ENCODE measurements at places on chromosomes 4 and X.

DNA sequence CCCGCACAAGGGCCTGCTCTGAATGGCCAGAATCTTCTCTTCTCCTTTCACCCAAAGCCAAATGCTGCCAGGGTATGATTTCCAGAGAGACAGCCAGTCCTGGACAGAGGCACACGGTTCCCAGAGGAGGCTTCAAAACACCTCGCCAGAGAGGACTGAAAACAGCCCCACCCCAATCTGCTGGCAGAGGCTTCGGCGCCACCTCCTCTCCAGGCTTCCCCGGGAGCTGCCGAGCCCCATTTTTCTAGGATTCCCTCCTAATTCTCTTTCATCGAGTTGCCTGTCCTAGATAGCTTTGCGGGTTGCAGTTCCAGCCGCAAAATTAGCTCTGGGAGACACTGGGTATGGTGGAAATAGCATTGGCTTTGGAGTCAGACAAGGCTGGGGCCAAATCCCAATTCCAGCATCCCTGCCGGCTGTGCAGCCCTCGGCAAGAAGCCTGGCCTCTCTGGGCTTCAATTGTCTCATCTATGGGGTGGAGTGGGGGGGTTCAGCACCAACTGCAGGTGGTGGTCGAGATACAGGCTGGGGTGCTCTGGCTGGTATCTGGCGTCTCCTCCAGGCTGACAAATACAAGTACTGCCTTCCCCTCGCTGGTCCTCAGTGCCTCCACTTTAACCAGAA, 22.6 kb downstream of the PPP2R2C start:
- DNase-seq: no peak

DNA sequence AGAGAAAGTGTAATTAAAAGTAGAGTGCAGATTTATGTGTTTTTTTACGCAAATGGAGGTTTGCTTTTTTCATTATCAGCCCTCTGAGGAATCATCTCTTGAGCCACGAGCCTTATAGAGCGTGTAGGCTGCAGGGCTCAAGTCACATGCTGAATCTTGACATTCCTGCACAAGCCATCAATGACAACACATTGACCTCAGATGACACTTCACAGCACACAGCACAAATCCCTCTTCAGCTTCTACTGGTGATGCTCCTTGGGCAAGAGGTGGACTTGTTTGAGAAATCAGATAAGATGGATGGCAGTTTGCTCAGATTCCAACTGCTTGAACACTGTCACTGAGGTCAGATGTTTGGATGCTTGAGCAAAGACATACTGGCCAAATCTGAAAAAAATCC, 250.6 kb downstream of the SNCA start:
- DNase-seq: no peak

DNA sequence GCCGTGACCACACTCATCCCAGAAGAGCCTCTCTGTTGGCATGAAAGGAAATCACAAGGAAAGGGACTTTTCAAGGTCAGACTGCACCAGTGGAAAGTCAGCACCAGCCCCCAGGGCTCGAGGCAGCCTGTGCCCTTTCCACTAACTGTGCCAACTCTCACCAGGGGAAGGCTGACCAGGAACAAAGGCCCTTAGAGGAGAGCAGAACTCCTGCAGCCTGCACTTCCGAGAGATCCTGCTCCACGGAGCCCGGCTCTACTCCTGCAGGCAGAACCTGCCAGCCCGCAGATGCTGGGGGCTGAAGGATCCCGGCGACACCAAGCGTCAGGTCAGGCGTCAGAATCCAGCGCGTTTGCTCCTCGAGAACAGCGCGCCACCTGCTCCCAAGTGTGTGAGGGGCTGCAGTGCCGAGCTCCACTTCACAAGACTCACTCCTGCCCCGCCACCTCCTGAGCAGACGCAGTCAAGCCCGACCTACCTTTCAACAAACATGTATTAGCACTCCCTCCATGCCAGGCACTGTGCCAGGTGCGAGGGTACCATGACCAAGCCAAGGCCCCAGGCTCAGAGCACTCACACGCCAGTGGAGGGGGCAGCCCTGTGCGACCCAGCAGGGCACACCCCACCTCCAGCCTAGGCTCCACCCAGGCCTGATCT, 13.6 kb upstream of the HELT start:
- no peak for DNase-seq

DNA sequence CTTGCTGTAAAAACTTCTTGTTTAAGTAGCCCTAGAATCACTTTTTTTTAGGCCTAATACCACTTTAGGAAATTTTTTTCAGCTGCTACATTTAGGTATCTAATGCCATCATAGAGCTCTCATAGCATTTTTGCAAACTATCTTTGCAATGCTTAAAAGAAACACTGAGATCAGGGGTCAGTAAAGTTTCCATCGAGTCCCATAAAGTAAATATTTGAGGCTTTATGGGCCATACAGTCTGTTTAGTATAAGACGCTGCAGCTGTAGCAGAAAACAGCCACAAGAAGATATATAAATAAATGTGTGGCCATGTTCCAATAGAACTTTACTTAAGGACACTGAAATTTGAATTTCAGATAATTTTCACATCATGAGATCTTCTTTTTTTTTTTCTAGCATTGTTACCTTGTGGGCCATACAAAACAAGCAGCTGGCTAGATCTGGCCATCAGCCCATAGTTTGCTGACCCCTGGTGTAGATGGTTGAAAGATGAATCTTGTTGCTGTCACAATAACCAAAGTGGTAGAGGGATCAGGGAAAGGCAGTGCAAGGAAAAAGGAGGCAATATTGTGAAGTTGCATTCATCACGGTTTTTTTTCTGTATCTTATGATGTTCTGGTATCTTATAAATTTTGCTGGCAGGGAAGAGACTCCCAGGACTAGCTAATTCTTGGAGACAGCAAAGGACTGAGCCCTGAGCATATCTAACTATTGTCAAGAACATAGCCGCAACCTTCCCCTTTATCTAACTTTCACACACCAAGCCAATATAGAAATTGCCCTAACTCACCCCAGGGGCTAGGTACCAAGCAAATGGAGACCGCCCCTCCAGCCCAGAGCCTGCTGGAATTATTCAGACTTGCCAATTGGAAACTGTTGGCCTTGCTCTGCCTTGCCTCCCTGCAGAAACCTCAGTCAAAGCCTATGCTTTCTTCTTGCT, 46.6 kb downstream of the RASGEF1B start:
- DNase-seq: no peak

- DNase-seq: no peak
Measured at GRCh38 chr4:69957209-69957608, 8.3 kb downstream of the CSN2 start.

- DNase-seq: no peak
Measured at GRCh38 chrX:10549280-10549679, 71.1 kb downstream of the MID1 start.

DNA sequence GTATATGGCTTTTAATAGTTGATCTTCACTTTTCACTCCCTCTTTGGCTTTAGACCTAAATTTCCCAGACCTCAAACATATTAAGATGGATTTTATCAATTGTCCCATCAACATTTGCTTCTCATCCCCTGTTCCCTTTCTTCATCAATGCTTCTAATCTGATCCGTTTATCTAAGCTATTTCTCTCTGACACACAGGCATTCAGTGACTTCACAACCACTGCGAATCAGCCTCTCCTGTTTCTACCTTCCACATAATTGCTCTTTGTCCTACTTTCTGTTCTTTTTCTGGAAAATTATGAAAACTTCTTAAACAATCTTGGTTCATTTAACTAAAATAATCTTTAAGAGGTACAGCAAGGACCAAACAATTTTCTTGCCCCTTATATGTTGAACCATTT, 115.2 kb downstream of the GLRA3 start:
- DNase-seq: no peak

DNA sequence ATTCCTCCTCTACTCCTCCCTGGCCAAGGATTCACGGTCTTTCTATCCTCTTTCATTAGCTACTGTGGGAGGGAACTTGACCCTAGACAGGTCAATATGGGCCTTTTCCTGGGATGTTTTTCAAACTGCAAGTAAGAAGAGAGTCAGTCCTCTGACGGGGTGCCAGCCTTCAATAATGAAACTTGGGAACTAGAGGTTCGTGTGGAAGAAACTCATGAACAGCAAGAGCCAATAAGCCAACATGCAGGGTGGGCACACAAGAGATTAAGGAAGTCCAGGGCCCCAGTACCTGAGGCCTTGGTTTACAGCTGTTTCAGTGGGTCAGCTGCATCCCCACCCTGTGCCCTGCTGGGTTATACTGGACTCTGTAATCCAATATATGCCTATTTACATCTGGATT, 49.3 kb downstream of the LIMCH1 start:
- no peak for DNase-seq

All from stimulated activated CD4-positive, alpha-beta T cell treated with anti-CD3 and anti-CD28 coated beads, Interleukin-2, amount 100 ng/mL, for 4 hours (primary cell).